ENCODE measurements at places on chromosomes 4 and X. TPM values are rescaled to one million over a fixed set of nuclear protein-coding genes. Genes with fewer than 3 reads are reported as not detected.

DNA sequence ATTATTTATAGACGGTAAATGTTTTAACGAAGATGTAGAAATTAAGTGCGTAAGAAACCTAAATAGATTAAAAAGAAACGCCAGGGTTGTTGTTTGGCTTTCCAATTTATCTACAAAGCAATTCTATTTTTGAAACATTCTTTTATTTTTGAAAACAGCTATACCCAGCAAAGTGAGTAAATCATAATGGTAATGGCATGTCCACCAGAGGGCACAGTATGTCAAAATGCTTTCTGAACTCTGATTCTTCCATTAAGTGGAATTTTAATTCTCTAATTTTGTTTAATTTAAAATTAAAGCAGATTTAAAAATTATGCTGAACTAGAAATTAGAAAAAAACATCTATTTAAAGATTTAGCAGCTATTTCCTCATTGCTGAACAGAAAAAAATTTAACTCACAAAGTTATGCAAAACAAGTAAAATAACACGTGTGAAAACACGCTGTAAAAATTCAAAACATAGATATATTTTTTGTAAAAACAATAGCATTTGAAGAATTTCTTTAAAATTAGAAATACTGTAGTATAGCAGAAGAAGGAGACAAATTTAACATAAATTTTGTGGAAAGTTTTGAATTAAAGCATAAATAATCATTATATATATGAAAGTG, 26.5 kb downstream of the RASSF6 start:
- DNase-seq = no peak

DNA sequence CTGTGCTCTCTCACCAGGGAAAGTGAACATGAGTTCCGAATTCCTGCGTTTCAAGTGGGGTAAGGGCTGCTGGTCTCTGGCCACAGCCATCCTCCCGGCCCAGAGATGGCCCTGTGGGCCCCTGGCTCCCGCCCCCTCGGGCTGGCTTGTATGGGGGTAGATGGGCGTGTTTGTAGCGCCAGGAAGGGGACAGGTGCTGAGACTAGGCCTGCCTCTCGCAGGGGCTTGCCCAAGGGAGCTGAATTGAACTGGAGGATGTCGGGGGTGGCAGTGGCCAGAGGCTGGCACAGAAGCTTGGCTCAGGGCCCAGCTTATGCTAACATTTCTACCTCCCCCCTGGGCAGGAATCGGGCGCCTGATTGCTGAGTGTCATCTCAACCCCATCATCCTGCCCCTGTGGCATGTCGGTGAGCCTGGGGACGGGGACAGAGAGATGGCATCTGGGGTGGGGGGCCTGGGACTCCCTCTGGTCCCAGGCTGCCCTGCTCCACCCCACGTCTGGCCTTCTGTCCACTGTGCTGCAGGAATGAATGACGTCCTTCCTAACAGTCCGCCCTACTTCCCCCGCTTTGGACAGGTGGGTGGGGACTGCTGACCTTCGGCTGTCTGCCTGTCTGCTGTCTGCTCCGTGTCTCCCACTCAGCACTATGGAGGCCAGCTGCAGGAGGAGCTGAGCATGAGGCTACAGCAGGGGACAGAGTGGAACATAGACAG, 8.5 kb downstream of the TAFAZZIN start:
- DNase-seq = peak; percentile 76

GRCh38 chr4:155304375-155304774, 72.4 kb downstream of the MAP9 start:
- DNase-seq = no peak

- DNase-seq = no peak
Observed at GRCh38 chr4:165288639-165289422, 38.6 kb upstream of the MSMO1 start.

- DNase-seq = no peak
Observed at GRCh38 chr4:142386449-142386848, 459.7 kb downstream of the INPP4B start.

GRCh38 chrX:45806410-45807121, 605.9 kb upstream of the DIPK2B start:
- DNase-seq = no peak

- no peak for DNase-seq
Observed at GRCh38 chr4:100635899-100636298, 118.1 kb upstream of the EMCN start.

DNA sequence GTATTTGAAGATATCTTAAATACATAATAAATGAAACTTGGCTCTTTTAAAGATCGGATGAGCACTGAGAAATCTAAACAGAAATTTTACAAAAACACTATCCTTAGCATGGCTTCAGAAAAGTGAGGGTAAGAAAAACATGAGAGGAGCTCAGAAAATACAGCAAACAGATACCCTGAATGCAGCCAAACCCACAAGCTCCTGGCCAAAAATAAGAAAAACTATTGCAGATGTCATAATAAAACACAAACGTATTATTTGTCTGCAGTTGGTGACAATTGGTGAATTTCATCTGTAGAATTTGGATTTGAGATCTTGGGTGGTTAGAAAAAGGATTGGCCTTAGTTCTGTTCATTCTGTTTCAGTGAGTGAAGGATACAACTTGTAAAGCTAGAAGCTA, 603.9 kb downstream of the INPP4B start:
- DNase-seq = no peak

GRCh38 chr4:118113220-118113619, 78.9 kb downstream of the NDST3 start:
- DNase-seq = no peak

DNA sequence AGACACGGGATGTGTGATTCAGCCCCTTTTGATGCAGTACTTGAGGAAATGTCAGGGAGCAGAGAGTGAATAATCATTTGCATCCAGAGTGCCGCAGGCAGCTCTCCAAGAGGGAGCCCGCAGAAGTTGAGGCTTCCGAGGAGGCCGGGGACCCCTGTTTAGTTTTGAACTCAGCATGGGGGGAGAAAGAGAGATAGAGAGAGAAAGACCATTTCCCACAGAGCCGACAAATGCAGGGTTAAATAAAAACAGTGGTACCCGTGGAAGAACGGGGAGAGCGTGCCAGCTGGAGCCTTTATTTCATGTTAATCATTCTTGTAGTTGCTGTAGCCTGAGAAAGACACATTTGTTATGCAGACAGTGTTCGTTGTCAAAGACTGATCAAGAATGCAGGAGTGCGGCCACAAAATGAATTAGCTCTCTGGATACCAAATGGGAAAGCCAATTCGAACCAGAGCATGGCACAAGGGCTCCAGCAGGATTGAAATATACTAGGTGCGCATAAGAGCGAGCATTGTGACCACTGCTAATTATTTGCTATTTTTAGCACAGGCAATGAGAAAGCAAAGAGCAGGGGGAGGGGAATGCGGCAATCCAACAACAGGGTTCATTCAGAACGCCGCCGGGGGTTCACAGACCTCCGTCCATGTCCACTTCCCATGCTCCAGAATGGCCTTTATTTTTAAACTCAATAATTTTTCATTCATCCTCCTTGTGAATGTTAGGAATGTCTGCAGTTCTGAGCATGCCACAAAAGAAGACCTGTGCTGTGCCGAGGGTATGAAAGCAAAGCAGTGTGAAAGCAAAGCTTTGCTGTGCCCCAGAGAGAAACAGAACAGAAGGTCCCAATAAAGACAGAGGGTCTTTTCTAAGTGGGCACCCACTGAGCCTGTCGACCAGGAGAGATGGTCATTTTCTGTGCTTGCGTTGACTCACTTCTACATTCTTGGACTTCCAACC, 243.9 kb upstream of the VCX3A start:
- DNase-seq = no peak

- DNase-seq = no peak
Observed at GRCh38 chr4:150310159-150310895, 232.1 kb downstream of the DCLK2 start.

GRCh38 chr4:183960046-183960420, 54.9 kb downstream of the STOX2 start:
- DNase-seq = no peak

DNA sequence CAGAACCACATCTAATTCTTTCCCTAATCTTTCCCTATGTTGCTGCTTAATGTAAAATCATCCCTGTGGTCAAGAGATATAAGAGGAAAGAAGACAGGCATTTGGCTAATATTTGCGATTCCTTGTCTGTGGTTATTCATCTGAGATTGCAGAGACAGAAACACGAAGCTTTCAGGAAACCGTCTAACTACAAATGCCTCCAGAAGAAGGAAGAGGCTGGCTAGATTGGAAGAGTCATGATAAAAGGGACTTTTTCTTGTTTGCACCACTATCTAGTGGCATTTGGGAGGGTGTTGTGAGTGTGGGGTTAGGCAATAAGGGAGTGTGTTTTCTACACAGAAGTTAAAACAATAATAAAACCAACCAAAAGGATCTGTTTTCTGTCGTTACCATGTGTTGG, 43.9 kb downstream of the TMEM154 start:
- DNase-seq = no peak

DNA sequence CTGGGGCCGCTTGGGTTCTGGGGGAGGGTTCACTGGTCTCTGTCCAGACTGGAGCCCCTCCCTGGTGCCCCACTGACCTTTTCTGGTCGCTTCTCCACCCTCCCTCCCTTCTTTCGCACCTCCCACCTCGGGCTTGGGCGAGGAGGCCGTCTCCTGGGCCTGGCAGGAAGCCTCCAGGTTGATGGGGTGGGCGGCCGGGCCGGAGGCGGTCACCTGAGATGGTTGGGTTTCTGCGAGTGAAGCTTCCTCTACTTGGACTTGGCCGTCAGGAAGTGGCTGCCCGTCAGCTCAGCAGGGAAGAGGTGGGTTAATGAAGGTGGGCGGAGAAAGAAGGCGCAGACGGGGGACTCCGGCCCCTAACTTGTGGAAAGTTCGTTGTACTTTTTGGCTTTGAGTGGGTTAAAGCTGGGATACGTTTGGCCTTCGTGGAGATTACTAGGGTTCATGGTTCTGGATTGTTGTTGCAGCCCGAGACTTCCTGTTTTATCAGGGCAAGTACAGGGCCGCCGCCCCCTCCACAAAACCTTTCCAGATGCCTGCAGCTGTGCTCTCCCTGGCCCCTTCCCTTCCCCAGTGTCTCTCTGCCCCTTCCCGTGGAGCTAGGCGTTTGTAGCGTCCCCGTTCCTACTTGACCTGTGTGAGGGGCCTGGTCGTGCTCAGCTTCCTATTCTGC, 1.2 kb downstream of the AKAP17A start:
- peak; percentile 80 for DNase-seq

GRCh38 chrX:72020204-72020603, 109.6 kb downstream of the NHSL2 start:
- DNase-seq = no peak

DNA sequence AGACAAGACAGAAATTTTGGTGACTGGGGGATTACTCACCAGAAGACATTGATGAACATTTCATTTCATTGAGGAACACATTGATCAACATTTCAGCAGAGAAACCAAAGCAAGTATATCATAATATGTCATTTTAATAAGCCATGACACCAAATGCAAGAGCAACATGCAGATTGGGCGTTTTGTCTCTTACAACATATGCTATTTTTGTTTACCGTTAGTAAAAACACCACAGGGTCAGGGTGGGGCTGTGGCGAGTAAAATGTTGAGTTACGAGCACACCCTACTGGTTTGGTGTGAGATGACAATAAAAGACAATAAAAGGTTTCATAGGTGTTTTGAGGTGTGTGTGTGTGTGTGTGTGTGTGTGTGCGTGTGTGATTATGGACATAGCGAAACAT, 294.5 kb downstream of the PDGFC start:
- no peak for DNase-seq

- DNase-seq = no peak
Observed at GRCh38 chr4:74543231-74543781, 98.4 kb downstream of the AREG start.

GRCh38 chrX:47613082-47613481, 6.6 kb downstream of the SYN1 start:
- DNase-seq = peak; percentile 45

DNA sequence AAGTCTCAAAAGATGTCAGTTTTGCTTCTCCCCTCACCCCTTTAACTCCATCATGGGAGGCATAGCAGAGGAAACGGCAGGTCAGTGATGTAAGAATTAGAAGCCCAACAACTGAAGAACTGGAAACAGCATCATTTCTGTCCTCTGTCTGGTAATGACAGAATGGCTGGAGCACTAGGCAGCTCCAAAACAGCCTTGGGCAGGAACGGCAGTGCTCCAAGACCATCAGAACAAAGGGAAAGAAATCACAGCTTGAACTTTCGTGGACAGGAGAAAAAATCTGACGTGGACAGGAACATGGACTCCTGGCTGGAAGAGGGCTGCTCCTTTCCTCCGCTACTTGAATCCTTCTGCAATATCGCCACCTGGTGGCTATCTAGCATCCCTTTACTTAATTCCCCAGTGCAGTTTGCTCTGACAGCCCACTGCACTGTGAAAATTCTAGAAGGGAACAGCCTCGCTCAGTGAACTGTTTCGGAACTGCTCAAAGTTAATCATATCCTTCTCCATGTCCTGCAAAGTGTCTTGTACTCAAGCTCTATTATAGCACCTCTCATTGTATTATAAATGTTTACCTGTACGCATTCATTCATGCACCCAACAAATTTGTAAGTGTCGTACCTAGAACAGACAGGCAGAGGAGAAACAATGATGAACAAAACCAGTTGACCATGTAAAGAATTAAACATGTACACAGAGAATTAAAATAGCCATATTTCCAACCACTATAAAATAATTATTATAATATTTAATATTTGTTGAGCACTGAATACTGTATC, 20.4 kb downstream of the SLC25A53 start:
- DNase-seq = no peak

DNA sequence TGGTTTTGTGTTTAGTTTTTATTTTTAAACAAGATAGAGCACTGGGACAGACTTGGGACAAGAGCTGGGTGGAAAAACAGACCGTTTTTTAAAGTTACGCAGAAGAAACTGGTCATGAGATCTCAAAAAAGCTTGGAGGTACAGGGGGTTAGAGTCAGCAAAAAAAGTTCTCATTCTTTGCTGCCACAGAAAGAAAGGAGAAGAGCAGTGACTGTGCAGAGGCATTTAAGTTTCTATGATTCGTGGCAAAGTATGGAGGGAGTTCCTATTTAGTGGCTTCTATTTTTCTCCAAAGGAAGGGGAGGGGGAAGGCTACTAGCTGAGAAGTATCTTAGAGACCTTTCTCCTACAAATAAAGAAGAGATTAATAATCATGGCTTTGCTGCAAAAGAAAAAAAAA, 68.3 kb downstream of the MANBA start:
- no peak for DNase-seq

DNA sequence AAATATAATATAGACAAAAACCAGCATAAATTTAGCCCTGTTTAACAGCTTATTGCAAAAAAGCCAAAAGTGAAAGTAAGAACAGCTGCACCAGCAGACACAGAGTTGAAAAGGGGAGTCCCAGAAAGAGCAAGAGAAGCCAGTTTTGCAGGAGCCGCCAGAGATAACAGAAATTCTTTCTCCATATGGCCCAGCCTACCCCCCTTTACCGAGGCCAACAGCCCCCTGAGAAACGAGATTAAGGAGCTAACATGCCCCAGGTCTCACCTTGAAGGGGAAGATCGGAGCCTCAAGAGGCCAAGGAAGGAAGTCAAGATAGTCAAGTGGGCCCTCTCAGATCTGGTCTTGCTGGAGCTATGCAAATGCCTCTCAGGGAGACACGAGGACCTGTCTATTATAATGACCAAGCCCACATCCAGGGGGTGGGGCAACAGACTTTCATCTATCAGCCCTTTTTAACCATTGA, 4.8 kb downstream of the ACOX3 start:
- DNase-seq = no peak

- no peak for DNase-seq
Observed at GRCh38 chr4:142222127-142222526, 585.7 kb downstream of the IL15 start.

Gene VEGFC
- 11.6 TPM for total RNA-seq

Gene CYTL1
- total RNA-seq = 0.81 TPM

Gene XG
- total RNA-seq = 7.9 TPM

Gene F8A2
- not detected for total RNA-seq

Gene GLUD2
- 2.0 TPM for total RNA-seq

Gene ANKRD17
- 44.9 TPM for total RNA-seq

Gene DMP1
- total RNA-seq = not detected

Measured in posterior vena cava (tissue), 2 donors.